Stimulated activated CD4-positive, alpha-beta T cell treated with anti-CD3 and anti-CD28 coated beads, Interleukin-1b, Interleukin-23, amount 100 ng/mL, for 1 hour (primary cell): ENCODE measurements at places on chromosomes 12 and 14.

DNA sequence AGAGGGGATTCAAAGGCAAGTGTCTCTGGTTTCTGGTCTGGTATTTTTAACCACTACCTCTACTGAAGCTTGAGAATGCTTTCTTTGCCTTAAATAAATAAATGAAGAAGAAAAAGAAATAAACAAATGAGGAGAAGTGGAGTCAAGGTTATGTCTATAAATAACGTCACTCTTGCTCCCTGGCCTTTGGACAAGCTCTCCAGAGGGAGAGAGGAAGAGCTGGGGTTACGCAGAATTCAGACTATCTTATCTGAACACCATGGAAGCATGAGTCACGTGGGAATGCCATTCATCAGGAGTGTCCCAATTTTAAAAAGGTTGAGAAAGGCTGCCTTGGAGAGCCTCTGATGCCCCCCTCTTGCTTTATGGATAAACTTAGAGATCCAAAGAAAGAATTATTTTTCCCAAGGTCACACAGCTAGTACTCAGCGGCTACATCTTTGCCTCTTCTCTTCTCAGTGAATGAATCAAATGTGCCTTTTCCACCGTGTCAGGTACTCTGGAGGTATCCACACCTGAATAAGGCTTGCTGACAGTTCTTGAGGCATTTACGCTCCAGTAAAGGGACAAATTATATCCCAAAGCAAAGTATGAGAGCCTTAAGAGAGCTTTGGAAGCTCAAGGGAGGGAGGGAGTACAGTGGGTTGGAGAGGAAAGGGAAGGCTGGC is 12.9 kb upstream of the MSI1 start:
- no peak for DNase-seq

GRCh38 chr14:80658155-80658554 is 283.4 kb downstream of the CEP128 start:
- DNase-seq = no peak

DNA sequence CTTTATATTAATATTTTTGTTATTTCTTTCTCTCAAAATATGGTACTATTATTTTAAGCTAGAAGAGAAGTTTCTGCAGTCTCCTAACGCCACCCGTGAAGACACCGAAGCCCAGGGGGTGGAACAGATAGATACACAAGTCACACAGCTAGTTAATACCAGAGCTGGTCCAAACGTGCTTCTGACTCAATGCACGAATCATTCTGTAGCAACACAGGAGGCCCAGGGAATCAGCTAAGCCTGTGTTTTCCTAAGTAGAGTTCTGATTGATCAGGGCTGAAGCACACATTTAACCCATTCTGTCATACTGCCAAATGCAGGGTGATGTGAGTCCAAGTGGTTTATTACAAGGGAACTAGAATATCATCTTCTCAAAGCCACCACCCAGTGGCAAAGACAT is 116.9 kb upstream of the PWP1 start:
- no peak for DNase-seq

- no peak for DNase-seq
Measured at GRCh38 chr12:40261937-40262336, 37.1 kb downstream of the LRRK2 start.

DNA sequence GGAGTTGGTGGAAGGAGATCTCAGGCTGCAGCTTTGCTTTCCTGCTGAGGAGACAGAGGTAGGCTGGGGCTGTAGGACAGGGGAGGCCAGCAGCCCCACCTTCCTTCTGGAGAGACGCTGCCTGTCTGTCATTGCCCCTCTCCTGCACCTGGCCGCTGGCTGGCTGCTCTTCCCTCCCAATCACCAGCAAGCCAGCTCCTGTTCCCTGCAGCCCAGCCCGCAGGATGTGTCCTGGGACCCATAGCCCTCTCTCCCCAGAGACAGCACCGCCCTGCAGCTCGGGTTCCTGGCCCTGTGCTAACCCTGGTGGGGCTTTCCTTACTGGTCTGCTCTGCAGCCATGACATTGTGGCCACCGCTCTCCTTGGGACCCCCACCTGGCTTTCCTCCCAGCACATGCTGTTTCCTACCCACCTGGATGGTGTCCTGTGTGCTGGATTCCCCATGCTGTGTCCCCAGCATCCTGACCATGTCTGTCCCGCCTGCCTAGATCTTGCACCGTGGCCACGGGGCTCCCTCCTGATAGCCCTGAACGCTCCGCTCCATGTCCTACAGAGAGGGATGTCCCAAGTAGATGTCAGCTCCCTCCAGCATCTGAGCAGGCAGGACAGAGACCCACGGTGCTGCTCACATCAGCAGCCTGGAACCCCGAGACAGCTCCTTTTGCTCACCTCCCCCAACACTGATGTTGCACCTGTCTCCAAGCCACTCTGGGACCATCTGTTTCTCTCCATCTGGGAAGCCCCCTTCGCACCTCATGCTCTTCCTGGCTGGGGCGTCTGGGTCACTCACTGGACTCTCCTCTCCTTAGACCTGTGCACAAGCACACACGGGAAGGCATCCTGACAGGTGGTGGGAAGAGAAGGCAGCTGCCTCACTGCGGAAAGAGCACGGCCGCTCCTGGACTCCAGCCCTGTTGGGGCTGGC is 1.1 kb upstream of the MTA1 start:
- DNase-seq = no peak

- DNase-seq = no peak
Measured at GRCh38 chr12:63869656-63870055, 25.2 kb downstream of the SRGAP1 start.

- DNase-seq = no peak
Measured at GRCh38 chr12:47155457-47156166, 75.9 kb upstream of the AMIGO2 start.

- no peak for DNase-seq
Measured at GRCh38 chr14:86057018-86057667, 527.2 kb downstream of the FLRT2 start.

- DNase-seq = no peak
Measured at GRCh38 chr14:63418020-63418419, 99.3 kb upstream of the GPHB5 start.

DNA sequence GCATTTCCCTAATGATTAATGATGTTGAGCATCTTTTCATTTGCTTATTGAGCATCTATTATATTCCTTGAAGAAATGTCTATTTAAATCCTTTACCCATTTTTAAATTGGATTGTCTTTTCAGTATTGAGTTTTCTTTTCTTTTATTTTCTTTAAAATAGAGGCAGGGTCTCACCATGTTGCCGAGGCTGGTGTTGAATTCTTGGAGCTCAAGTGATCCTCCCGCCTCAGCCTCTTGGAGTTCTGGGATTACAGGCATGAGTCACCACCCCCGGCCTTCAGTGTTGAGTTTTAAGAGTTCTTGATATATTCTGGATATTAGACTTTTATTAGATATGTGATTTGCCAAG is 73.3 kb upstream of the HECTD1 start:
- no peak for DNase-seq

GRCh38 chr12:28130625-28131598 is 59.3 kb upstream of the CCDC91 start:
- DNase-seq = no peak

DNA sequence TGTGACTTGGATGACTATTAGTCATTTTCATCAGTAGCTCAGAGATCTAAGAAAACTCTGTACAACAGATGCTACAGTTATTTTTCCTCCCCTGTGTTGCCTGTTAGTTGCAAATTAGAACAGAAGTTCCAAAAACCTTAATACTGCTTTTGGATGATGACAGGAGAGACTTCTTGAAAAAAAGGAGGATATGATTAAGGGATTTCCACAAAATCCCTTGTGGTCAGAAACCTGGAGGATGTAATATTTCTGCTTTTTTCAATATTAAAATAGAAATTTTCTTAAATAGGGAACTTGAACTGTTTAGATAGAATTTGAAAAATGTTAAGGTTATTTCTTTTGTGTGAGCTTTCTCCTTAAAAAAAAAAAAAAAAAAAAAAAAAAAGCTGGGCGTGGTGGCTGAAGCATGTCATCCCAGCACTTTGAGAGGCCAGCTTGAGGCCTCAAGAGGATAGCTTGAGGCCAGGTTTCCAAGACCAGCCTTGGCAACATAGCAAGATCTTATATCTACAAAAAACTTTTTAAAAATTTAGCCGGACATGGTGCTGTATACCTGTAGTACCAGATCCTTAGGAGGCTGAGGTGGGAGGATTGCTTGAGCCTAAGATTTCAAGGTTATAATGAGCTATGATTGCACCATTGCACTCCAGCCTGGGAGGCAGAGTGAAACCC is 14.1 kb downstream of the CMAS start:
- no peak for DNase-seq
